Activated CD8-positive, alpha-beta T cell treated with anti-CD3 and anti-CD28 coated beads, Interleukin-2, amount 10 ng/mL, durations not matched to agents 7 days and 5 days (primary cell): ENCODE measurements at places on chromosomes 1 and 21. TPM values are rescaled to one million over a fixed set of nuclear protein-coding genes. Genes with fewer than 3 reads are reported as not detected.
A peak's percentile ranks its signal among the peaks of the same experiment; 100 is the strongest.

Gene FAM72A
- 30.0 TPM for total RNA-seq

Gene CRYBG2
- total RNA-seq, result 8.7 TPM

Gene ZNHIT6
- total RNA-seq, result 16.7 TPM

Gene CERS2
- 150 TPM for total RNA-seq

Gene NIBAN1
- 28.6 TPM for total RNA-seq

GRCh38 chr21:45019887-45020537 lies 54.4 kb upstream of the ADARB1 start:
- no peak for DNase-seq
- peaks cover 9% of the 10 kb centered on the region for H3K4me1 ChIP-seq
- peaks cover 33% of the 10 kb centered on the region for H3K27me3 ChIP-seq
- H3K27ac ChIP-seq, result no peak overlapping the region

DNA sequence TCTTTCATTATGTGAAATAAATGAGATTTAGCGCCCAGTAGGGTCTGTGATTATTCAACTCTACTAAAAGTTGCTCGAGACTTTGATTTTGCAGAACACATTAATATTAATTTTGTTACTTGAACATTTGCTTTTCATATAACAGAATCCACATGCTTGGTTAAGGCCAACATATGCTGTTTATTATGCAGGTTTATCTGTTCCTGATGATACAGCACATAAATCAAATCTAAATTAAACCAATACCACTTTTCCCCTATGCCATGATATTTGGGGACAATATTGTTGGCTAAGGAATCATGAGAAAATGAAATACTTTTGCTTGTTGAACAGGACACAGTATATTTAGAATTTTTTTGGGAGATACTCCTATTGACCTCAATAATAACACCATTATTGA lies 291.1 kb downstream of the USP25 start:
- H3K4me1 ChIP-seq, result no peaks in the 10 kb centered on the region
- H3K36me3 ChIP-seq, result no peaks in the 10 kb centered on the region
- no peak overlapping the region for H3K4me3 ChIP-seq
- no peak overlapping the region for H3K27ac ChIP-seq

DNA sequence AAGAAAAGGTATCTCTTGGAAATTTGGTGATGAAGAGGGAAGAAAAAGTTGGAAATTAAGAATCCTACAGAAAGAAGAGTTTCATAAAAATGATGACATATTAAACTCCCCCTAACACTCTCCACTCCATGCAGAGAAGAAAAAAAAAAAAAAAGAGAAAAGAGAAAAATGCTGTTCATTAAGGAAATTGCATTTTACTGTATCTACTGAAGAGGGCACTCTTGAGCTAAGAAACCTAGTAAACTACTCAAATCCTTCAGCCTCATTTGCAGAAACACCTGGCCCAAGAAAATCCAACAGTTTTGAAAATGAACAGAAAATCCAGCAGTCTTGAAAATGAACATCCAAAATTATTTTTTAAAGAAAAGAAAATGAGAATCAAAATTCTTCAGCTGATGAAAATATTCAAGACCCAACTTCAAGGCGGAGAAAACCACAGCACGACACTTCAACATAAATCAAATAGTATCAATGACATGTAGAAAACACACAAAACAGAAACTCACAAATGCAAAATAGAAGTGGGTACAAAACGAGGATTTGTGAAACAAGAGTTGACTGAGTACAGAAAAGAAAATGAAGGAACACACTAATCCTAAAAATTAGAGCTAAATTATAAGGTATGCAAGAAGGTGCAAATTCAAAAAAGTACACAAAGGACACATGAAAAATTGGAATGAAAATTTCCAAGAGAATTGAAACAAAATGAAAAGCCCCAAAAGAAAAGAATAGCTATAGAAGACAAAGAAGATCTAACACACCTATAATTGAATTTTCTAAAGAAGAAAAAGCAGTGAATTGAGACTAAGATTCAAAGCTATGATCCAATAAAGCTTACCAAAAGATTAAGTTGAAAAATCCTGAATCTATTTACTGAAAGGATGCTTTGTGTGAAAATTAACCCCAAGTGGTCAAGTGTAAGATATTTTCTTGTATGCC lies 73.2 kb upstream of the DNAJC6 start:
- peaks cover 5% of the 10 kb centered on the region for H3K4me1 ChIP-seq
- H3K4me3 ChIP-seq, result no peak overlapping the region
- H3K27me3 ChIP-seq, result peaks cover 16% of the 10 kb centered on the region
- DNase-seq, result no peak

GRCh38 chr1:172154551-172154950 lies 265.9 kb upstream of the C1orf105 start:
- H3K4me3 ChIP-seq, result no peak overlapping the region
- peak overlapping the region; percentile 48 for H3K27ac ChIP-seq
- H3K36me3 ChIP-seq, result peaks cover 6% of the 10 kb centered on the region

GRCh38 chr1:94807742-94808491 lies 12.2 kb upstream of the SLC44A3 start:
- no peaks in the 10 kb centered on the region for H3K36me3 ChIP-seq
- peaks cover 16% of the 10 kb centered on the region for H3K27me3 ChIP-seq
- peak; percentile 28 for DNase-seq

DNA sequence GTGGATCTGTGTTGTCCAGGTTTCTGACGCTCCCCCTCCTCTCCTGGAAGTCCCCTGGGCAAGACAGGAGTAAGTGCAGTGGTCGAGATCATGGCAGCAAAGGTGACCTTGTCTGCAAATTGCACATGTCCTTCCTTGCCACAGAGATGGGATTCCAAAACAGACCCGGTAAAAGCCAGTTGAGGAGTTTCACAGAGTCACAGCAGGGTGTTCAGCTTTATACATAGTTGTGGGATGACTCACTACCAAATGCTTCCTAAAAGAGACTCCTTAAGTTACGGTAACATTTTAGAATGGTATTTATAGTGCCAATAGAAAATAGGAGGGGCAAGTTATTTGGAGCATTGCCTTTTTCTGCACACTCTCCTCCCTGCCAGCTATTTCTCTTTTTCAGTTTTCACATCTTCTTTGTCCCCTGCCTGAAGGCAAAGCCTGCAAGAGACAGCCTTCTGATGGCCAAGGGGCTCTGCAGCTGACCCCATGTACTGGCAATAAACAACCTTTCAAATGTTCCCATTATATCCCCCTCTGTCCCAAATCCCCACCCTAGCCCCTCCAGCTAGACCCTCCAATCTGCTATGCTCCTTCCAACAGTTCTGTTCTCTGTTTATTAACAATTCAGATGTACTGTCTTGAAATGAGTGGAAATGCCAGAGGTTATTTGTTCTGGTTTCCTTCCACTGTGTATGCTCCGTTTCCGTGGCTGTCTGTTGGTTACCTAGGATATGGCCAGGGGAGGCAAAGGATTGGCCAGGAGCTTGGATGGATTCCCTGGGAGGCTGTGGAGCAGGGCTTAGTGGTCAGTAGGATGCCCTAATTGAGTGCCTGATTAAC lies 115.0 kb downstream of the TGFB2 start:
- H3K27me3 ChIP-seq, result no peaks in the 10 kb centered on the region
- no peak for DNase-seq
- no peak overlapping the region for H3K27ac ChIP-seq
- H3K36me3 ChIP-seq, result no peaks in the 10 kb centered on the region
- no peak overlapping the region for H3K4me3 ChIP-seq

DNA sequence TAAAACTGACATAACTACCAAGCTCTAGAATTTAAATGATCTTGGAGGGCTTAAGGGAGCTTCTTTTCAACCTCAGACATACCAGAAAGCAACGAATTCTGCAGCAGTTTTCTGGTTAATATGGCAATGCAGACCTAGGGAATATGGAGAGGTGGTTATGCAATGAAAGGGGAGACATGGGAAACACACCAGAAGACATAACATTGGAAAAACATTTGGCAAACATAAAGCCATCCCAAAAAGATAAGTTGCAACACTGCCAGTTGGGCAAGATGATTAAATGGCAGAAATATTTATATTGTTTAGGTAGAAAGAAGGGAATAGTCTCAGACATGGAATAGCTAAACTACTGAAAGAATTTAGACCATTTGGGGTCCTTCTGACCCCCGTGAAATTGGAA lies 104.5 kb downstream of the KCNJ6 start:
- H3K4me3 ChIP-seq, result no peak overlapping the region
- no peaks in the 10 kb centered on the region for H3K36me3 ChIP-seq
- no peaks in the 10 kb centered on the region for H3K4me1 ChIP-seq
- H3K27me3 ChIP-seq, result no peaks in the 10 kb centered on the region

DNA sequence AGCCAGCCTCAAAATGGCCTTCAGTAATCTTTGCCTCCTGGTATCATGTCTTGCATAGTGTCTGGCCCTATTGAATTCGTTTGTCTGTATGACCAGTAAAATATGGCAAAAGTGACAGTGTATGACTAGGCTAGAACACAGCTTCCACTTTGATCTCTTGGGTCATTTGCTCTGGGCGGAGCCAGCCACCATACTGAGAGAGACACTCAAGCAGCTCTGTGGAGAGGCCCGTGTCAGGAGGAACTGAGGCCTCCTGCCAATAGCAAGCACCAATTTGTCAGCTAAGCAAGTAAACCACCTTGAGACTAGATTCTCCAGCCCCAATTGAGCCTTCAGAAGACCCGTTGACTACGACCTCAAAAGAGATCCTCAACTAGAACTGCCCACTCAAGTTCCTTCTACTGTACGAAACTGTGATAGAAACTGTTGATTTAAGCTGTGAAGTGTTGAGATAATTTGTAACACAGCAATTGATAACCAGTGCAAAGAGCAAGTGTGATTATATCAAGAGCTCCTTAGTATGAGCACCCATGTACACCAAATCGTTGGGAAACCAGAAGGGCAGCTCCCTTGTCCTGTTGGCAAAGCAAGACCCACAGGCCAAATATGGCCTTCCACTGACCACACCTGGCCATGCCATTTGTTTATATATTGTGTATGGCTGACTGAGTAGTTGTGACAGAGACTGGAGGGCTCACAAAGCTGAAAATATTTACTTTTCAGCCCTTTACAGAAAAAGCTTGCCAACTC lies 52.7 kb upstream of the SERBP1 start:
- H3K4me1 ChIP-seq, result peaks cover 3% of the 10 kb centered on the region
- no peak overlapping the region for H3K27ac ChIP-seq
- peaks cover 5% of the 10 kb centered on the region for H3K27me3 ChIP-seq
- H3K36me3 ChIP-seq, result no peaks in the 10 kb centered on the region
- DNase-seq, result no peak

- peak; percentile 45 for DNase-seq
- H3K4me1 ChIP-seq, result peaks cover 52% of the 10 kb centered on the region
- peaks cover 20% of the 10 kb centered on the region for H3K27me3 ChIP-seq
- peak overlapping the region; percentile 73 for H3K4me3 ChIP-seq
These were observed 120.3 kb downstream of the PPIAL4G start for GRCh38 chr1:148362626-148363438.

GRCh38 chr1:76109404-76109803 lies 34.9 kb downstream of the ST6GALNAC3 start:
- H3K27me3 ChIP-seq, result peaks cover 16% of the 10 kb centered on the region
- H3K27ac ChIP-seq, result no peak overlapping the region
- no peaks in the 10 kb centered on the region for H3K36me3 ChIP-seq
- no peak for DNase-seq

DNA sequence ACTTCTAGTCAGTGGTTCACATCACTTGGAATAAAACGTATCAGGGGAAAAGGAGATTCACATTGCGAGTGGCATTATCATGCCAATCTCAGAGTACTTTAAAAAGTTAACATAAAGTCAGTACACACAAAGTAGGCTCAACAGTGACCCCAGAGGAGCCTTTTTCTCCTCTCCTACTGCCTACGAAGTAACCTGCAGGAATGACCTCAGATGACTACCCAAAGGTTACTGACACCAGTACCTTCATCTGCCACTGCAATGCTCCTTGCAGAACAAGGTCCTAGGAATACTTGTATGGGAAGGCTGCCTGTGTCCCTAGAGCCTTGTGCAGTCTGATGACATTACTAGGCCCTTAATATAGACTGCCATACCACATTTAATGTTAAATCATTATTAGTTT lies 389.8 kb upstream of the LYPLAL1 start:
- H3K36me3 ChIP-seq, result no peaks in the 10 kb centered on the region
- no peaks in the 10 kb centered on the region for H3K27me3 ChIP-seq
- DNase-seq, result no peak
- no peak overlapping the region for H3K4me3 ChIP-seq

GRCh38 chr21:45802425-45802824 lies 158.9 kb downstream of the PCBP3 start:
- no peaks in the 10 kb centered on the region for H3K4me1 ChIP-seq
- DNase-seq, result no peak
- no peak overlapping the region for H3K27ac ChIP-seq
- no peaks in the 10 kb centered on the region for H3K36me3 ChIP-seq
- H3K27me3 ChIP-seq, result no peaks in the 10 kb centered on the region
- H3K4me3 ChIP-seq, result no peak overlapping the region

DNA sequence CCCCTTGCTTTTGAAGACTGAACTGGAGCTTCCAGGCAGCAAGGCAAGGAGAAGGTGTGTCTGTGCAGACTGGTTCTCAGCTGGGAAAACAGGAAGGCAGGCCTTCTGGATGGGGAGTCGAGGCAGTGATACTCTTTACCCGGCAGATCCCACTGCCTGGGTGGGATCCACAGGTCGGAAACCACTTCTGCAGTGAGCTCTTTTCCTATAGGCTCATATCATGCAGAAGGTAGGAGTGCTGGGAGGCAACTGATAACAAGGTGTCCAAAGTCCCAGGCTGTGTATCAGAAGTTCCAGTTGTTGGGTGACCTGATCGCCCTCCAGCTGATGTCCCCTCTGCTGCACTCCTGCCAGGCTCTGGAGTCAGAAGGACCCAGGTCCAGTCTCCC lies 17.1 kb downstream of the ACOT11 start:
- H3K4me3 ChIP-seq, result no peak overlapping the region
- H3K4me1 ChIP-seq, result no peaks in the 10 kb centered on the region
- H3K27me3 ChIP-seq, result peaks cover 3% of the 10 kb centered on the region
- no peak overlapping the region for H3K27ac ChIP-seq
- H3K36me3 ChIP-seq, result no peaks in the 10 kb centered on the region
- no peak for DNase-seq

DNA sequence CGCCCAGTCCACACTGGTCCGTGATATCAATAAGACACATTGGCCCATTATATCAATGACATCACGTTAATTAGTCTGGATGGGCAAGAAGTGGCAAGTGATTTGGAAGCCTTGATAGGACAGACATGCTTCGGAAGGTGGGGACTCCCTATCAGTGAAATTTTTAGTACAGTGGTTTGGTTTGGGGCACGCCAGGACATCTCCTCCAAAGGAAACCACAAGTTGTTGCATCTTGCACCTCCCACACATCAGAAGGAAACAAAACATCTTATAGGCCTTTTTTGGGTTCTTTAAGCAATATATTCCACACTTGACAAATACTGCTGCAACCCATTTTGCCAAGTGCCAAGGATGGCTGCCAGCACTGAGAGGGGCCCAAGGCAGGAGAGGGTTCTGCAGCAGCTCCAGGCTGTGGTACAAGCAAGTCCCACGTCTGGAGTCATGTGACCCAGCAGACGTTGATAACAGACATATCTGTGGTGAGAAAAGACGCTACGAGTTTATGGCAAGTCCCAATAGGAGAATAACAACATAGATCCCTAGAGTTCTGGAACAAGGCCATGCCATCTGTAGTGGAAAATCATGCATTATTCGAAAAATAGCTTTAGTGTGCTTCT lies 95.3 kb upstream of the DISP3 start:
- H3K27me3 ChIP-seq, result peaks cover 16% of the 10 kb centered on the region
- H3K36me3 ChIP-seq, result peaks cover 6% of the 10 kb centered on the region
- peak; percentile 44 for DNase-seq
- H3K27ac ChIP-seq, result peak overlapping the region; percentile 26
- H3K4me1 ChIP-seq, result peaks cover 25% of the 10 kb centered on the region

- H3K36me3 ChIP-seq, result peaks cover 9% of the 10 kb centered on the region
- DNase-seq, result peak; percentile 80
- H3K27me3 ChIP-seq, result peaks cover 14% of the 10 kb centered on the region
- peak overlapping the region; percentile 81 for H3K27ac ChIP-seq
These were observed 863 bp downstream of the TARBP1 start for GRCh38 chr1:234478152-234478480.

- no peak overlapping the region for H3K27ac ChIP-seq
- no peak overlapping the region for H3K4me3 ChIP-seq
- no peak for DNase-seq
- H3K27me3 ChIP-seq, result peaks cover 11% of the 10 kb centered on the region
These were observed 11.2 kb upstream of the VPS45 start for GRCh38 chr1:150056407-150056806.
